ENCODE measurements at places on chromosomes 1 and 21.
A peak's percentile ranks its signal among the peaks of the same experiment; 100 is the strongest.

GRCh38 chr1:233695901-233696300, 82.0 kb downstream of the KCNK1 start:
- DNase-seq = no peak

DNA sequence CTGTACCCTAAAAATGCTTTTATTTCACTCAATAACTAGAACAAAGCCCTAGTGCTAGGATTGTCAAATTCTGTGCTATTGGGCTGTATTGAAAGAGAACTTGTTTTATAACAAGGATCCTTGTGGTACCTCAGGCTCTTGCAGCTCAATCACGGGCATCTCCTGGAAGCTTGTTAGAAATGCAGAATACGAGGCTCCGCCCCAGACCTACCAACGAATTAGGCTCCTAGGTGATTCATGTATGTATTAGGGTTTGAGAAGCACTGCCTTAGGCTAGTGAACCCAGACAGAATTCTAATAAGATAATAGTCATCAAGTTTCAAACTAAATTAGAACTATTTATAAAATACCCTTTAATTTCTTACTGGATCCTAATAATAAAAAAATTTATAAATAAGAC, 45.6 kb downstream of the ZZZ3 start:
- no peak for DNase-seq

GRCh38 chr1:98327220-98327861, 334.2 kb upstream of the SNX7 start:
- DNase-seq = no peak

- DNase-seq = peak; percentile 63
Measured at GRCh38 chr1:156103521-156103947, 11.0 kb upstream of the LMNA start.

DNA sequence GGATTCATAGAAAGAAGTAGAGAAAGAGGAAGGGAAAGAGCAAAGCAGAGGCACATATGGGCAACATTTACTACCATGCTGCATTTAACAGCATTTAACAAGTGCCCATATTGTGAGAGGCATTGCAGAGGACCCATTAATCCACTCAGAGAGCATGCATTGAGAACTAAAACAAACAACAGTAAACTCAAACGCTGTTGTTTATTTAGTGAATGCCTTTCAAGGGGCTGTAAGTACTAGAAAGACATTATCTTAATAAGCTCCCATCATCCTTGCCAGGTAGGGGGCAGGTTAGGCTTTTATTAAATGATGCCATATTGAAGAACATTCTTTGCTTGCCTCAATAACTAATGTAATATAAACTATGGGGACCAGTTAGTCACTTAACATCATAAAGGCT, 254.3 kb upstream of the DAB1 start:
- DNase-seq = no peak

DNA sequence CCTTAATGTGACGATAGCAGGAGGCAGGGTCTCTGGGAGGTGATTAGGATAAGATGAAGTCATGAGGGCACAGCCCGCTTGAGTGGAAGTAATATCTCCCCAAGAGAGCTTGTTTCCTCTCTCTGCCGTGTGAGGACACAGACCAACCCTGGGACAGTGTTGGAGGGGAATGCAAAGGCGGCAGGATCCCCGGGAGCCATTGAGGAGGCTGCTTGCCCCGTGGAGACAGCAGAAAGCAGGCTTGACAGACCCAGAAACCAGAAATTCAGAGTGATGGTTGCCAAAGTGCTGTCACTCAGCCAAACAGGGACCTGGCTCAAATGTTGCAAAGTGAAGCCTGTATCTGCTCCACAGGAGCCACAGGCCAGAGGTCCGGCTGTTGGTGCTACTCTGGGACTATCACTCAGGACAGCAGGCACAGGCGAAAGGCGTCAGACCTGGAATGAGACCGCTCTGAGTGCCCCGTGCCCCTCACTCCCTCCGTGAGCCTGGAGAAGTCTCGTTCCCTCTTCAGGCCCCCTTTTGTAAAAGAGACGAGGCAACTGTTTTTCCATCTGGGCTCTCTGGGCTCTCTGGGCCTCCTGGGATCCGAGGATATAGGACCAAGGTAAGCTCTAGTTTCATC, 96.6 kb upstream of the VANGL1 start:
- DNase-seq = no peak

DNA sequence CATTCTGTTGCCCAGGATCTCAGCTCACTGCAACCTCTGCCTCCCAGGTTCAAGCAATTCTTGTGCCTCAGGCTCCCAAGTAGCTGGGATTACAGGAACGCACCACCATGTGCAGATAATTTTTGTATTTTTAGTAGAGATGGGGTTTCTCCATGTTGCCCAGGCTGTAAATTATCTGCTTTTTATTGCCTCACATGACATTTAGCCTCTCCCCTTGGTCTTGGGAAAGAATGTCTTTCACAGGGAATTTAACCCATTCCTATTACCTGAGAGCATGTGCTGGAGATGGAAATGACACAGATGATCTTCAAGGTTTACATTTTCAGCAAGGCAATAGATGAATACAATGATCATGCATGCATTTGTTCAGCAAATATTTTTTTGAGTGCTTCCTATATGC, 75.8 kb downstream of the NID1 start:
- DNase-seq = no peak

DNA sequence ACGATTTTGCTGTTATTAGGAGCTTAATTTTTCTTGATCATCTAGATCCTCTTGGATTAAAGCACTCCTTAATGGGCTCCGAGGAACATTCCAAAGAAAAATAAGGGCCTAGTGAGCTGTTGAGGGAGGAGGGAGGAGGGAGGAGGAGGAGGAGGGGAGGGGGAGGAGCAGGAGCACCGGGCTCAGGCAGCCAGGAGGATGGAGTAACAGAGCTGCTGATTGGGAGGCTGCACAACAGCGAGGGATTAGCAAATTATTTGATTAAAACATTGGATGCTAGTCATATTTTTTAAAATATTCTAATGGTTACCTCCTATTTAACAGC, 302.1 kb upstream of the RRP15 start:
- no peak for DNase-seq

GRCh38 chr1:51381964-51382363, 51.6 kb upstream of the TTC39A start:
- no peak for DNase-seq

DNA sequence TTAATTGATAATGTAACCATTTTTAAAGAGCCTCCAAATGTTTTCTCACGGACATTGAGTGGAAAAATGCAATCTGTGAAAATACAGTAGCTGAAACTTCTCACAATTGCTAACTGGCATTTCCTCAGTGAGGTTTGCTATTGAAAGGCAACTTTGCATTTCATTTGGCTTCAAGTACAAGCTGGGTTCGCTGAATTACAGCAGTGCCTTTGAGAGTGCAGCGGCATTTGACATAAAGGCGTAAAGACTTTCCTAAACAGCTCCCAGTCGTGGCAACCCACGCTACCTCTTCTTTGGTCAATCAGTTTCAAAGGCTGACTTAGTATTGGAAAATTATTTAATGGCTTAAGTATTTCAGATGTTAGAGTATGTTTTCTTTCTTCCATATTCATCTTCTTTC, 39.3 kb upstream of the ZBTB18 start:
- DNase-seq = no peak

- DNase-seq = no peak
Measured at GRCh38 chr1:160251011-160251410, 11.3 kb downstream of the DCAF8 start.

DNA sequence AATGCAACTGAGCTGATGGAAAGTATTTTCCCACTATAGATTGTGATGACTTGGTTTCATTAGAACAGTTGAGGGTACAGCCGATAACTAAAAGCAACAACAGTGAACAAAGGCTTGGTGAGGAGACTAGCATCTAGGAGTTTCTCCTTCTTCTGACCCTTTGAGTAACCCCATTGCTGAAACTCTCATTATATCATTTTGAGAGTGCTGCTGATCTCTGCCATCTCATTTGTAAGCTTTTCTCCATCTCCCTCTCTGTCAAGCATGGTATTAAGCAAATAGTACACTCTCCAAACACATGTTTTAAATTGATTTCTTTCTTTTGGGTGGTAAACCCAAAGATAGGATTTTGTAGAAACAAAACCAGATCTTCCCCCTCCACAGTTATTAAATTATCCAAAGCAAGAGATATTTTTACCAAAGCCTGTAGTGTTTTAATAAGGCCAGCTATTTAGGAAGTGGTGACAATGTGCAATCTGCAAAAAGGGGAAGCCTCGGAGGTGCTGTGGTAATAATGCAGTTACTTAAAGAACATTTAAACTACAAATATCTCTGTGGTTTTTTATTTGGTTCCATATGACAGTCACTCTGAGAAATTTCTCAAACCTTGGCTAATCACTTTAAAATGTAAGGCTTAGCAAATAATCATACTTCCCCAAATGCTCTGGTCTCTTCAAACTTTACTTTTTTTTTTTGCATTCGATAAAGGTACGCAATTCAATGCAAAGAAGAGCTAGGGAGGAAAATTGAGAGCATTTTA, 287.5 kb downstream of the HLX start:
- DNase-seq = no peak

GRCh38 chr1:210323957-210324356, 4.7 kb upstream of the HHAT start:
- no peak for DNase-seq

GRCh38 chr1:248618878-248619277, 16.0 kb downstream of the OR2T11 start:
- DNase-seq = peak; percentile 75

DNA sequence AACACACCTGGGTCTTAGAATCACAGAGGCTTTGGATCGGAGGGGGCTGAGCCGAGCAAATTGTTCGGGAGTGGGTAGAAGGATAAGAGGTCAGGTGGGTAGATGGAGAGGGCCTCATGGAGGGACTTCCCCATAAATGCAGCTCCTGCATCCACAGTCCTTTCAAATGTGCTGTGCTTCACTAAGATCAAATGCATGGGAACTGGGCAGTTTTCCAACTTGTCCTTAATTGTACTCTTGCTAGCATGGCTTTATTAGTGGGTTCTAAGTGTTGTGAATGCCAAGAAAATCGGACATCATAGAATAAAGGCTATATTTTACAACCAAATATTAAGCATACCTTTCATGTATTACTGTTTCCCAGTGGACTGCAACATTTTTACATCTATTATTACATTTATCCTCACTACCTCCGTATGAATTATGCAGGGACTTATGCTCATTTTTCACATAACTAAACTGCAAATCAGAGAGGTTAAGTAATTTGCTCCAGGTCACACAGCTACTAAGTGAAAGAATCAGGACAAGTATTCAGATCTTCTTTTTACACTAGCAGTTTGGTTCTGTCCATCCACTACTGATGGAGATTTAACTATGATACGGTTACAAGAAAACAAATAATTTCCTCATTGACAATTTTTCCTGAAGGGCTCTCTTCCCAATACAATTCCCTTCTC, 174.5 kb upstream of the RUNX1 start:
- DNase-seq = no peak

DNA sequence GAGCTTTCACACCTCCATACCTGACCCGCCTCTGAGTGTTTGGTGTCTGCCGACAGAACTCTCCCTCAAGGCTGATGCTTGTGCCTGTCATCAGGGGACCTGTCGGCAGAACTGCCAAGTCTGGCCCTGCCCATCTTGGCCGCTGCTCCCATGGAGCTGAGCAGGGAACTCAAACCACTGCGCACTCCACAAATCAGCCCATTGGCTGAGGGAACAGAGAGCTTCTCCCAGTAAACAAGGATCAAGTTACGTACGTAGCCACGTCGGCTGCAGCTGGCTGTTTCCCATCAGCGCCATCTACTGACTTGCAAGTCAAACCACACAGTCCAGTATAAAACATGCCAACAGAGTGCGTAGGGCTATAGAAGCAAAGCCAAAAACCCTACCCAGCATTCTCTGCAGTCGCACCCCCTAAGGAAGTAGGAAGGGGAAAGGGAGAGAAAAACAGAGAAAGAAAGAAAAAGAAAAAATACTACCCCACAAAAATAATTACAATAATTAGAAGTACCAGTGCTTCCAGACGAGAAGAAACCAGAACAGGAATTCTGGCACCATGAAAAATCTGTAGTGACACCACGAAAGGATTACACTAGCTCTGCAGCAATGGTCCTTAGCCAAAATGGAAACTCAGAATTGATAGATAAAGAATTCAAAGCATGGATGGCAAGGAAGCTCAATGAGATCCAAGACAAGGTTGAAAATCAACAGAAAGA, 13.1 kb downstream of the KRTAP13-1 start:
- peak; percentile 22 for DNase-seq

- DNase-seq = no peak
Measured at GRCh38 chr1:109253803-109254620, 4.7 kb downstream of the CELSR2 start.

GRCh38 chr1:208209896-208210589, 34.1 kb downstream of the PLXNA2 start:
- no peak for DNase-seq

DNA sequence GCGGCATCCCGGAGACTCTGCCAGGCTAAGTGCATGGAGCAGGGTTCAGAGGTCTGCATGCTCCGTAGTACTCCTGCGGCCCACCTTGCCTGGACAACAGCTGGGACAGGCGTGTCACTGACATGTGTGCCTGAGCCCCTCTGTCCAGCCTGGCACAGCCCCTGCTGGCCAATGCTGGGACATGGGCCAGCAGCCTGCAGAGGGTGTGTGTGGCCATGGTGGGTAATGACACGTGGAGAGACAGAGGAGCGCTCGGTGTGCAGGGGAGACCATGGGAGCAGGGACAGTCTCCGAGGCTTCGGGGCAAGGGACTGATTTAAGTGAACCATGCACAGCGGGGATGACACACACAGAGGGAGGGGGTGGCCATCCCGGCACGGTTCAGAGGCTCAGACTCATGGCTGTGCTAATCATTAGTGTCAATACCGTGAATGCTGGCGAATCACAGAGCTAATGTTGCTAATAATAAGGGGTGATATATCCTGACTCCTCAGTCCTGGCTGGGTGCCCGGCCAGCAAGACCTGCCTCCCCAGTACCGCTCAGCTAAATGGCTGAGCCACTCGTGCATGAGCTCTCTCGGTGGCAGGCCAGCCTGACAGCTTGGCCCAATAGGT, 41.5 kb downstream of the IGSF21 start:
- no peak for DNase-seq

- DNase-seq = no peak
Measured at GRCh38 chr1:188027613-188028012, 1198.9 kb downstream of the PLA2G4A start.

DNA sequence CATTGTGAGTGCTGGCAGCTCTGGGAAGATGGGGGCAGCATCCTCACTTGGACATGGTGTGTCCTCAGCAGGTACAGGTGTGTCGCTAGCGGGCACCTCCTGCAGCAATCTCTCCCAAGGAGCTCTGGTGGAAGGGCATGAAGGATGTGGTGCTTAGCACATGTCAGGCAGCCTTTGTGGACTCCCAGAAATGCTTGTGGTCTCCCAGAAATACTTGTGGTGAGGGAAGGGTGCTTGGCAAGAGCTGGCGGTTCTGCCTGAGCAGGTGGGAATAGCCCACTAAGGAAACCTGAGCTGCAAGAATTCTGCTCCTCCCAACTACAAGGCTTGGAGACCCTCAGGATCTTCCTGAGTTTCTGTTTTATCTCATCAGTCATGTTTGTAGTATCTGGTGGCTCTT, 371.6 kb downstream of the PRDM2 start:
- DNase-seq = no peak

GRCh38 chr1:234106032-234106431, 201.6 kb downstream of the SLC35F3 start:
- no peak for DNase-seq

GRCh38 chr1:78088015-78088414, 42.2 kb downstream of the GIPC2 start:
- DNase-seq = no peak

Measured in activated CD4-positive, alpha-beta T cell treated with anti-CD3 and anti-CD28 coated beads for 48 hours (primary cell).